ENCODE measurements at places on chromosomes 5 and 9.
A peak's percentile ranks its signal among the peaks of the same experiment; 100 is the strongest.

DNA sequence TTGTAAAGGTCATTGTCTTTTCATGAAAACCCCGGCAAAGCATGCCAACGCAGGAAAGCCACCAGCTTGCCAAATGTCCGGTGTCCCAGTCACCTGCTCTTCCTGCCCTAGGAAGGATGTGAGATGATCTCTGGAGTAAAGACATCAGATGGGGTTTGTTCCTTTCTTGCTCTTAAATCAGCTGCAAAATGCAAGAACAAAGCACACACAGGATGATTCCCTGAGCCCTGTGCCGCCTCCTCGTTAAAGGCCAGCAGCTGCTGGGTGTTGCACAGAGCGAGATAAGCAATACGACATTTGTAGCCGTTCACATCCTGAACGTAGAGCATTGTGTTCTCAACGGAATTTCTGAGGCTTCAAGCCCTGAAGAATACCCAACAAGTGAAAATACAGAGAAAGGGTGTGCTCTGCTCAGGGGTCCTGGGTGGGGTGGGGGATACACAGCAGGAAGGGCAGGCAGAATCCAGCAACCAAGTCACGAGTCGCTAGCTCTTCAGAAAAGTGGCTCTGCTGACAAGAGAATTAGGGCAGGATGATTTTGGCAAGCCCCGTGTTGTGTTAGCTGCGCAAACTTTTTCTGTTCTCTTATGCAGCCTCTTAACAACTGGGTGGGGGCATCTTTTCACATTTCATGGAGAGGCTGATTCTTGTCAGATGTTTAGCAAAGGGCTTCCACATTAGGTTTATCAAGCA is 229.2 kb upstream of the MAP3K1 start:
- no peak for DNase-seq

GRCh38 chr9:81737871-81738507 is 48.6 kb upstream of the TLE1 start:
- no peak for DNase-seq

DNA sequence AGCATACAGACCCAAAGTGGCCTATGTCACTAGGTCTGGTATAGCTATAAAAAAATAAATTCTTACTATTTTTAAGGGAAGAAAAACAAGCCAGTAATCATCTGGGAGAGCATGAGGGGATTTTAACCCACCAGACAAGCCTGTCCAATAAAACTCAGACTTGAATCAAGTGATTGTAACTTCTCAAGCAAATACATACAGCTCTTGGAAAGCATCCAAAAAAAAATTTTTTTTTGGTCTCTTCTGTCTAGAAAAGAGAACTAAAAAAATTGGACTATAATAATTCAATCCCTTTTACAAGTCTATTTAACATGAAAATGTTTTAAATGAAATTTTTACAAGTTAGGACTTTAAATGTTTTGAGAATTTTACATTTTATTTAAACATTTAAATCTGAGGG is 61.7 kb downstream of the FBXL17 start:
- no peak for DNase-seq

GRCh38 chr5:168408561-168409305 is 77.5 kb upstream of the RARS1 start:
- DNase-seq: no peak

DNA sequence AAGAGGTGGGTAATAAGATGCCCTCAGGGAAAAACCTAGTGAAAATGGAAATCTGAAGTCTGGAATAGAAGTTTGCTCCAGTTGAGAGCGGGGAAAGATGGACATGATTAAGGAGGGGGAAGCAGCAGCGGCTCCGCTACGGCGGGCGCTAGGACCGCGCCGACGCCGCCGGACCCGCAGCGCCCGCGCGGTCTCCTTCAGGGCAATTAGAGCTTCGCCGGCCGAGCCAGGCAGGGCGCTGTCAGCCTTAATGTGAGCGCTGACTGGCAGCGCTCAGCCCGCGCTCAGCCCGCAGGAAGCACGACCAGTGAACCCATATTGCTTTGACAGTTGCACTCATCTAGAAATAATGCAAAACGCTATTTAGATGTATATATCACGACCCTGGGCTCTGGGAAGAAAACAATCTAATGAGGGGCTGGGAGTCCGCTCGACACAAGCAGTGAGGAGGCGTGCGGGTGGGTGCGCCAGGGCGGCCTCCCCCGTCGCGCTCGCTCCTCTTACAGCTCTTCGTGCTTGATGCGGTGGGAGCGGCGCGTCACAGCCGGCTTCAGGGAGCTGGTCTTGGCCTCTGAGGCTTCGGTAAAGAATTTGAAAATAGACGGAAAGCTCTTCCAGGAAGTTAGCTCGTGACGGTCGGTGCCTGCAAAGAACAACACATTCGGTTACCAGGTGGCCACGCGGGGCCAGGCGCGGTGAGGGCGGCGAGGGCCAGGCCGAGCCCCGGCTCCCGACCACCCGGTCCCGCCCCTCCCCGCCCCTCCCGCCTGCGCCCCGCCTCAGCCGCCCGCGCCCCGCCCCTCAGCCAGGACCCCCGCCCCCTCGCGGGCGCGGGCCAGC is 37.7 kb downstream of the NR2F1 start:
- peak; percentile 81 for DNase-seq

- no peak for DNase-seq
Measured at GRCh38 chr9:78685471-78685870, 388.5 kb downstream of the PSAT1 start.

GRCh38 chr9:99172124-99173091 is 49.3 kb downstream of the ALG2 start:
- DNase-seq: no peak

DNA sequence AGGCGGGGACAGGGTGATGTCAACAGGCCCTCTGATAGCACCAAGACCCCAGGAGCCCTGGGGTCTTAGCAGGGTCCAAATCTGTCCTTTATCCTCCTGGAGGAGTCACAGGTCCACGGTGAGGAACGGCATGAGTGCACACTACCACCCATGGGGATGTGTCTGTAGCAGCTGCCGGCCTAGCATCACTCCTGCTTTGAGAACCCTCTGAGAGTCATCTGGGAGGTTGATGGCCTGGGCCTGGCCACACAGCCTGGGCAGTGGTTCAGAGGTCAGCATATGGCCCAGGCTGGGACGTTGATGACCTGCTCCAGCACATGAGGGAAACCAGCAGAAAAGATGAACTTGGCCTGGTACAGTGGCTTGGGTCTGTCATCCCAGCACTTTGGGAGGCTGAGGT is 1.8 kb upstream of the GFPT2 start:
- no peak for DNase-seq

GRCh38 chr5:108720391-108720790 is 27.3 kb upstream of the FER start:
- no peak for DNase-seq

DNA sequence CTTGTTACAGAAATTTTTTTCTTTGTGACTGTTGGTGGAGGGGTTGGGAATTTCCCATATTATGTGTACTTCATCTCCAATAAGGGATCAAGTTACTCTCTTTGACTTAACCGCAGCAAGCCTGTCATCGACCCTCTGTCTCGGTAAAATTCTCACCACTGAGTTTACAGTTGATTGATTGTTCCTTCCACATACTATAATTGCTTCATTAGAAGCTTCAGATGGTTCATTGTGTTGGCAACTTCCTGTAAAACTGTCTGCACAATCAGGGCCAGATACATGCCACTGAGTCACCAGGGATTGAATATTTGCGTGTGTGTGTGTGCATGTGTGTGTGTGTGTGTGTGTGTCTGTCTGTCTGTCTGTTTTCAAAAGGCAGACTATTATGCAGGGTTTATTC is 176.6 kb downstream of the ZNF462 start:
- DNase-seq: no peak

DNA sequence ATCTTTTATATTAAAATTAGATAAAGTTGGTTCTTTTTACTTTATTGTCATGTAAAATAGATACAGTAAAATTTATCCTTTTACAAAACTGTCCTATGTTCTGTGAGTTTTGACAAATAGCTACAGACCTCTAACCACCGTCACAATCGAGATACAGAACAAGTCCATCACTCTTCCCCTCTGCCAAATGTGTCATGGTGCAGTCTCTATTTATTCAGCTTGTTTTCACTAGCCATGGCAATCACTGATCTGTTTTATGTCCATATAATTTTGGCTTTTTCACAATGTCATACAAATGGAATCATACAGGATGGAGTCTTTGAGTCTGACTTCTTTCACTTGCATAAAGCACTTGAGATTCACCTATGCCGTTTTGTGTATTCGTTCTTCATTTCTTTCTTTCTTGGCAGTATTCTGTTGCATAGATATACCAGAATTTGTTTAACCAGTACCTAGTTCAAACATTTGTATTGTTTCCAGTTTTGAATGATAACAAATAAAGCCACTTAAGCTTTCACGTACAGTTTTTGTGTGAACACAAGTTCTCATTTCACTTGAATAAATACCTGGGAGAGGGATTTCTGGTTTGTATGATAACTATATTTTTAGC is 273.2 kb upstream of the MPDZ start:
- no peak for DNase-seq

DNA sequence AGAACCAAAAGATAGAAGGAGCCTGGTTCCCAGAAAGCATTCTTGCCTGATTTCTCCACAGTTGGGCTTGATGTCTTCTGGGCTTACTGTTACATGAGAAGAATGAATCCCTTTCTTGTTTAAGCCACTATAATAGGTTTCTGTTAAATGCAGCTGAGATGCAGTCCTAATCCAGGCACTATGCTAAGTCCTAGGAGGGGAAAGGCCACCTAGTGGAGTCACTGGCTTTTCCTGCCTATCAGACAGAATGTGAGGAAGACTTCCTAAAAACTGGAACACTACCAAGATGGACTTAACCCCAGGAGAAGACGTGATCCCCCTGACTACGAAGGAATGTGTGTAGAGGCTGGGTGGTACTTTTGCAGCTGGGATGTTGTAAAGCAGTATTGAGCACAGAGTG is 34.3 kb upstream of the FSD1L start:
- DNase-seq: no peak

DNA sequence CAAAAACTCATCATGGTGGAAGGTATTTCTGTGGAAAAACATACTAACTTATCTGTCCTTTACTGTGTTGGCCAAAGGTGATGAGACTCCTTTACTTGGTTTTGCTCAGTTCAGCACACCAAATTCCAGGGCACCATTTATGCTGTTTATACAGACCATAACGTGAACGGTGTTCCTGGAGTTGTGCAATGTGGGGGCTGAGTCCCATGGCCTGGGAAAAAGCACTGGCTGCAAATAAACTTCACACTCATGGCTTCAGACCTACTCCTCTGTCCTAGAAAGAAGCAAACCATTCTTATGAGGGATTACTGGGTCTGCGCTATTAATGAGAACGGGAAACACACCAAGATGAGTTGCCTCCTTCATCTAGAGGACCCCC is 10.4 kb downstream of the FREM1 start:
- no peak for DNase-seq

- no peak for DNase-seq
Measured at GRCh38 chr5:98397081-98397480, 376.4 kb upstream of the RGMB start.

GRCh38 chr5:126973193-126973592 is 57.2 kb downstream of the MARCHF3 start:
- no peak for DNase-seq

DNA sequence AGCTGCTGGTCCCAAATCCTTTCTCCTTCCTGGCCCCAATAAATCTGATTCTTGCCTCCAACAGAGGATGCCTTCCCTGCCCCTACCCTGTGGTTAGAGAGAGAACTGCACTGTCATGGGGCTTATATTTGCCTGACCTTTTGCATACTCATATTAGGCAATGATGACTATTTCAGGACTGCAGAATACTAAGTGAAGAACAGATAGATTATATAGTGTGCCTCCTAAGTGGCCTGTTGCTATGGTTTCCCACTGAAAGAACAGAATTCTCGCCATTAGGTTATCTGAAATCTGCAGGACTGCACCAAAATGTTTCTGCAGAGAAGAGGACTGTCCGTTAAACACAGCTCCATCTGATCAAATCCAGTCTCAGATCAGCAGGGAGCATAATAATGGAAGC is 87.3 kb upstream of the CCNG1 start:
- no peak for DNase-seq

DNA sequence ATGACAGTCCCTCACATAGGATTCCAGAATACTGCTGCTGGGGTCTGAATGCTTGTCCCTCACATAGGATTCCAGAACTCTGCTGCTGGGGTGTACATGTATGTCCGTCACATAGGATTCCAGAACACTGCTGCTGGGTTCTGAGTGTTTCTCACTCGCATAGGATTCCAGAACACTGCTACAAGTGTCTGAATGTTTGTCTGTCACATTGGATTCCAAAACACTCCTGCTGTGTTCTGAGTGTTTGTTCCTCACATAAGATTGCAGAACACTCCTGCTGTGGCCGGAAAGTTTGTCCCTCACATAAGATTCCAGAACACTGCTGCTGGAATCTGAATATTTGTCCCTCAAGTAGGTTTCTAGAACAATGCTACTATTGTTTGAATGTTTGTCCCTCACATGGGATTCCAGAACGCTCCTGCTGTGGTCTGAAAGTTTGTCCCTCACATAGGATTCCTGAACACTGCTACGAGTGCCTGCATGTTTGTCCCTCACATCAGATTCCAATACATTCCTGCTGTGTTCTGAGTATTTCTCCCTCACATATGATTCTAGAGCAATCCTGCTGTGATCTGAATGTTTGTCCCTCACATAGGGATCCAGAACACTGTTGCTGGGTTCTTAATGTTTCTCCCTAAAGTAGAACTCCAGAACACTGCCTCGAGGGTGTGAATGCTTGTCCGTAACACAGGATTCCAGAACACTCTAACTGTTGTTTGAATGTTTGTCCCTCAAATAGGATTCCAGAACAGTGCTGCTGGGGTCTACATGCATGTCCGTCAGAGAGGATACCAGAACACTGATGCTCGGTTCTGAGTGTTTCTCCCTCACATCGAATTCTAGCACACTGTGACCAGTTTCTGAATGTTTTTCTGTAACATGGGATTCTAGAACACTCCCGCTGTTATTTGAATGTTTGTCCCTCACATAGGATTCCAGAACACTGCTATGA is 200.4 kb downstream of the FOXD4L6 start:
- DNase-seq: no peak

DNA sequence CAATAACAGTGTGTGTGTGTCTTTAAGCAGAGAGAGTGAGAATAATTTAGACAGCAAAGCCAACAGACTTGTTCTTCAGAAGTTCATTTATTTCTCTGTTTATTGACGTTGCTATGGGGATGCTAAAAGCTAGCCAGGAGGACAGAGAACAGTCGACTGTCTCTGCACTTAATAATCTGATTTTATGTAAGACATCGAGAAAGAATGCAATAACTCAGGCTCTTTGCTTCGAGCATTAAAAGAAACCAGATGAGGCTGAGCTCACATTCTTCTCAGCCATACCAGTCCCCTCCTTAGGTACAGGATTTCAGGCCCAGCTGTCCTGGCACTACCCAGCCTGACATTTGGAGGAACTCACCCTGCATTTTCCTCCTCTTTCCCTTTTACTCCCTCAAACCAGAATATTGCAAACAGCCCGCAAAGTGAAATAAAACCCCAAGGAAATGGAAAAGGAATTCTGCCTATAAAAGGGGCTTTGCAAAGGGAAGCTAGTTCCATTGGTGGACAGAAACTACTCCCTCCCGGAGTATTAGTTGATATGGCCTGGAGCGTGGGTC is 44.5 kb upstream of the DPYSL3 start:
- DNase-seq: no peak

DNA sequence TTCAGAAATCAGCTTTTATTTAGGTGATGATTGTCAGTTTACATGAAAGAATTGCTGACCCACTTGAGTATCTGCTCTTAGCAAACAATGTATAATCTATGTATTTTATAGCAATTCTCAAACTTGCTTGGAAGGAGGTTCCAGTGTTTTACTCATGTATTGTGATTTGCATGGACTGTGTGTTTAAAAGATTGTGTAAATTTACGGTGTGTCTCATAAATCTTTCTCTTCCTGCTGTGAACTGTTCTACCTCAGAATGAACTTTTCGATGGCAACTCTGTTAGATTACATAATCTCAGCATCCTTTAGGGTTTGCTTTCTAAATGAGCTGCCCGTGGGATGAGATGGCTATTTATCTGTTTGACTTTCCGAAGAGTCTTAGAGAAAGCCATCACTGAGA is 122.5 kb downstream of the MEF2C start:
- no peak for DNase-seq

Measured in activated effector memory CD4-positive, alpha-beta T cell treated with anti-CD3 and anti-CD28 coated beads, Interleukin-2, amount 50 U/mL, for 16 hours (primary cell).